ENCODE measurements at places on chromosomes 5 and 9. TPM values are rescaled to one million over a fixed set of nuclear protein-coding genes. Genes with fewer than 3 reads are reported as not detected.

DNA sequence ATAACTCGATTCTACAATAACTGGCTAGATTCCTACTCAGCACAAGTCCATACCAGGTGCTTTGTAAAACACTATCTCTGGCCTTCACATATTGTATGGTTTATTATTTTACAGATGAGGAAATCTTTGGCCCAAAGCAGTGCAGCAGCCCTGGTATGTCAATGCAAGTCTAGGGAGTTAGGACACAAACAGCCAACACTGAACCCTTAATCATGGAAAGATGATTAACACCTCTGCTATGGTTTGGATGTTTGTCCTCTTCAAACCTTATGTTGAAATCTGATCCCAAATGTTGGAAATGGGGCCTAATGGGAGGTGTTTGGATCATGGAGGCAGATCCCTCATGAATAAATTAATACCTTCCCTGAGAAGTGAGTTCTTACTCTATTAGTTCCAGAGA is 76.6 kb downstream of the MAPKAP1 start:
- no peak for DNase-seq

Gene RABEPK
- 6.3 TPM for total RNA-seq

DNA sequence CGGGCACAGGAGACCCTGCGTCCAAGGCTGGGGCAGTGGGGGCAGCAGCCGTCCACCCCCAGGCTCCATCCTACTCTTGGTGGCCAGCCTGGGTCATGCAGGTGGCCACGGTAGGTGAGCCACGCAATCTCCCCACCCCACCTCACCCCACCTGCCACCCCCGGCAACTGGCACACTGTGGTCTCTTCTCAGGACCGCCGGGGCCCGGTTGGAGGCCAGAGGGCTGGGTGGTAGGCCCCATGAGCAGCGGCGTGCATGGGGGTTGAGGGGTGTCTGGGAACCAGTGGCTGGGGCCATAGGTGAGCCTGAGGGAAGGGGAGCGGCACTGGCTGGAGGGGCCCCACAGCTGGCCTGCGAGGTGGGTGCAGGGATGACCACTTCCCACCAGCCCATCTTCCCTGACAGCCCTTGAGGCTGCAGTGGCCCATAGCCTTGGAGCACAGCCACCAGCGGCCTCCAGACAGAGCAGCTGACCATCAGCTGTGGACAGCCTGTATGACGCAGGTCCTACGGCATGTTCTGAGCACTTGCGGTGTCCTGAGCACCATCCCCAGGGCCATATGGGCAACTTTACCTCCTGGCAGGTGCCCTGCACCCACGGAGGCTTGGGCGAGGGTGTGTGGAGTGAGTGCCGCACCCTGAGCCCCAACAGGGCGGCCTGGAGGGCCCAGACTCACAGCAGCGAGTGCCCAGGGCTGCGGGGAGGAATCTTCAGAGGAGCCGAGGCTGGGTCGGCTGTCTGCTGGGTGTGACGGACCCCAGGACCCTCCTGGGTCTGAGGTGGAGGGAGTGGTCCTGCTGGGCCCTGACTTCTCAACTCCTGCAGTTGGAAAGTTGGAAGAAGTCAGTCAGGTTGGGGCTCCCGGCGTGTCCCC is 47.4 kb downstream of the KCNT1 start:
- DNase-seq, result no peak

GRCh38 chr5:115579747-115580173 is 22.5 kb downstream of the TICAM2 start:
- no peak for DNase-seq

GRCh38 chr5:1178529-1179382 is 22.6 kb upstream of the SLC6A19 start:
- DNase-seq, result no peak
